ENCODE measurements at places on chromosomes 13 and 19. TPM values are rescaled to one million over a fixed set of nuclear protein-coding genes. Genes with fewer than 3 reads are reported as not detected.

The GRK1 gene
- 0.06 TPM for polyA plus RNA-seq

The NFIX gene
- not detected for polyA plus RNA-seq

The ERICH6B gene
- polyA plus RNA-seq = not detected

The DAND5 gene
- polyA plus RNA-seq = not detected

The SIGLEC14 gene
- polyA plus RNA-seq = not detected

The CDX2 gene
- polyA plus RNA-seq = not detected

The SULT2A1 gene
- polyA plus RNA-seq = not detected

The LGI4 gene
- 0.63 TPM for polyA plus RNA-seq

The FCER2 gene
- polyA plus RNA-seq = not detected

The ADAMTS10 gene
- 143 TPM for polyA plus RNA-seq

The PRSS57 gene
- polyA plus RNA-seq = not detected

The PSENEN gene
- polyA plus RNA-seq = 46.2 TPM

The EMC10 gene
- polyA plus RNA-seq = 270 TPM

The CYP4F11 gene
- polyA plus RNA-seq = not detected

The MED16 gene
- 13.3 TPM for polyA plus RNA-seq

The COX6B2 gene
- polyA plus RNA-seq = 0.17 TPM

The CD33 gene
- polyA plus RNA-seq = not detected

The RPL18 gene
- 2,102 TPM for polyA plus RNA-seq

The PRODH2 gene
- not detected for polyA plus RNA-seq

Measured in neural cell (in vitro differentiated cells).